ENCODE measurements at places on chromosomes 13 and 19.

DNA sequence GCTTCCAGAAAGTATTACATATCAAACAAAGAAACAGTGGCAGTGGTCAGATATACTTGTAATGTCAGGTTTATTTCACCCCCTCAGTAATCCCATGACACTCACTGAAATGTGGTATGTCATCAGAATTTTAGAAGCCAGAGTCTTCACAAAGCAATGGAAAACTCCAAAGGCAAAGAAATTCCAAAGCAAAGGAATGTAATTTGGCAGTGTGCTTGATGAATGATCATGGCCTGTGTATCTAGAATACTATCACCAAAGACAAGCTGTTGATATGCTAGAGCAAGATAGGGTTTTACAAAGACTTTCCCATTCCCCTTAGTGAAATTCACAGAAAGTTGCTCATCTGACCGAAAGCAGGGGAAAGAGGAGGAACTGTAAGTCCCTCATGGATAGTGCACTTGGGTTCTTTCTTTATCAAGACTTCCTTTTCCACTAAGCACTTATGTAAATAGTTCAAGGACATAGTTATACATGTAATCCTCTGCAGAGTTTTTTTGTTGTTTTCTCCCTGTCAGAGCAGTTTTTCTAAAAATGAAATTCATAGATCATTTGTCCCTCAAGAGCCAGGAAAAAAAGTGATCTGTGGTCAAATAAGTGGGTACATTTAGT is 243.4 kb downstream of the NHLRC3 start:
- DNase-seq: no peak

GRCh38 chr13:42925626-42926025 is 66.4 kb downstream of the EPSTI1 start:
- no peak for DNase-seq

DNA sequence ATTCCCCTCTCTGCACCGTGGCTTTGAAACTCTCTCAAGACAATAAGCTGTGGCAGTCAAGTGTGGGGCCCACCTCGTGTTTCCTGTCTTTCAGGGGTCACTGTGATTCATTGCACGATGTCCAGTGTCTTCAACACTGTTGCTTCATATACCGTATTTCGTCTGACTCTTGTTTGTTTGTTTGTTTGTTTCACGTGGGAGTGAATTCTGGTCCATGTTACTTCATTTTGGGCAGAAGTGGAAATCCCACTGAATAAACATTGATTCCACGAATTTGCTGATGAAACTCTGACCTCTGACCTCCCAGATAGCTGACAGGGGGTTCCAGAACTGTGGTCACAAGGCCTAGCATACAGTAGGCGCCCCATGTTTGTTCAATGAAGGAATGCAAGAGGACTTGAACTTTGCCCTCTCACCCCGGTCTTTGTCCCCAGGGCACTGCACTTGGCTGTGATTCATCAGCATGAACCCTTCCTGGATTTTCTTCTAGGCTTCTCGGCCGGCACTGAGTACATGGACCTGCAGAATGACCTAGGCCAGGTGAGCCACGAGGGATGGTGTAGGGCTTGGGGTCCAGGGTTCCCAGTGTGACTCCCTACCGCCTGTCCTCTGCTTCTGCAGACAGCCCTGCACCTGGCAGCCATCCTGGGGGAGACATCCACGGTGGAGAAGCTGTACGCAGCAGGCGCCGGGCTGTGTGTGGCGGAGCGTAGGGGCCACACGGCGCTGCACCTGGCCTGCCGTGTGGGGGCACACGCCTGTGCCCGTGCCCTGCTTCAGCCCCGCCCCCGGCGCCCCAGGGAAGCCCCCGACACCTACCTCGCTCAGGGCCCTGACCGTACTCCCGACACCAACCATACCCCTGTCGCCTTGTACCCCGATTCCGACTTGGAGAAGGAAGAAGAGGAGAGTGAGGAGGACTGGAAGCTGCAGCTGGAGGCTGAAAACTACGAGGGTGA is 5.1 kb downstream of the NFKBIB start:
- DNase-seq: no peak

DNA sequence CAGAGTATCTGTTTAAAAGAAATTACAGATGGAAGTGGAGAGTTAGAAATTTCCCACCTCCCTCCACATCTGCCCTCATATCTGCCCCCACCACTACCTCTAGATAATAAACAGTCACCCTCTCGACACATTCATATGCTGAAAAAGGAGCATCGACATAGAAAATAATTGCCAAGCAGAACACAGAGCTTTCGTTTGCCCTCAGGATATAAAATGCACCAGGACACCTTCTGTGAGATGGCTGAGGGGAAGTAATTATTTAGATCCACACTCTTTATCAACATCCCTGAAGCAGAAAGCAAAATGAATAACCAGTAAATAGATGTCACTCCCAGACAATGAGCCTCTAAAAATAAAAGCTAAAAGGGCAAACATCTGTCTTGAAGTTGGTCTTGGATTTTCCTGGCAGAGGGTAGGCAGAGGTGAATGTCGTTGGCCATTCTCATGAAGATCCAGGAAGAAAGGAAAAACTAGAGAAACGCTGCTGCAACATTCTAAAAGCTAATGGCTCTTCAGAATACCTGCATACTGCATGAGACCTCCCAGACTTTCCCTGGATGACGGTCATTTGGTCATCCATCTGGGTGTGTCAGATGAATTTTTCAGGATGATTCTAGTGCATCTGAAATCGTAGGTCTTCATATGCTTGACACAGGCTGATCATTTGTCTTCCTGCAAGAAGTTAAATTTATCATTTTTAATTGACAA is 527.5 kb downstream of the RFC3 start:
- no peak for DNase-seq

DNA sequence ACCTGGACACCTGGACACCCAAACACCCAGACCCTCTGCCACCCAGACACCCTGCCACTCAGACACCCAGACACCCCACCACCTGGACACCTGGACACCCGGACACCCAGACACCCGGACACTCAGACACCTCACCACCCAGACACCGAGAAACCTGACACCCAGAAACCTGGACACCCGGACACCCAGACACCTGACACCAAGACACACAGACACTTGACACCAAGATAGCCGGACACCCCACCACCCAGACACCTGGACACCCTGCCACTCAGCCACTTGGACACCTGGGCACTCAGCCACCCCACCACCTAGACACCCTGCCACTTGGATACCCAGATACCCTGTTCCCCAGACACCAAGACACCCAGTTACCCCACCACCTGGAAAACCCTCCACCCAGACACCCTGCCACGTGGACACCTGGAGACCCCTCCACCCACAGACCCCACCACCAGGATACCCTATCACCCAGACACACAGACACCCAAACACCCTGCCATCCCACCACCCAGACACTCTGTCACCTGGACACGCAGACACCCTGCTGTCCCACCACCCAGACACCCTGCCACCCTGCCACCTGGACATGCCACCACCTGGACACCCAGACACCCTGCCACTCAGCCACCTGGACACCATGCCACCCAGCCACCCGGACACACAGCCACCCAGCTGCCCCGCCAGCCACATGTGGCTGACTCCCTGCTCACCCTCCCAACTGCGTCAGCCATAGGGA is 17.4 kb downstream of the C19orf12 start:
- DNase-seq: no peak

GRCh38 chr19:3071768-3072167 is 9.5 kb upstream of the TLE5 start:
- no peak for DNase-seq

DNA sequence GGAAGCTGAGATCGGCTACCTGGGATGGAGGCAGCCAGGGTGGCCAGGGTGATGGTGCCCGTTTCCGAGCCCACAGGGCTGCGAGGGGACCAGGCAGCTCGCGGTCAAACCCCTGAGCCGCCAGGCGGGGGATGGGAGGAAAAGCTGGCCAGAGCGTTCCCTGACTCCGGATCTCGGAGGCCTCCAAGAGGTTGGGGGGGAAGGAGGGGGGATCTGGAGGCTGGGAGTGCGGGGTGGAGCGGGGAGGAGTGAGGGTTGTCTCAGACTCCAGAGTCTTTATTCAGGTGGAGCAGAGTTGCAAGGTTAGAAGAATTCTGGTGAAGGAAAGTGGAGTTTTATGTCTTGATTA is 1.1 kb downstream of the CACNG7 start:
- no peak for DNase-seq

DNA sequence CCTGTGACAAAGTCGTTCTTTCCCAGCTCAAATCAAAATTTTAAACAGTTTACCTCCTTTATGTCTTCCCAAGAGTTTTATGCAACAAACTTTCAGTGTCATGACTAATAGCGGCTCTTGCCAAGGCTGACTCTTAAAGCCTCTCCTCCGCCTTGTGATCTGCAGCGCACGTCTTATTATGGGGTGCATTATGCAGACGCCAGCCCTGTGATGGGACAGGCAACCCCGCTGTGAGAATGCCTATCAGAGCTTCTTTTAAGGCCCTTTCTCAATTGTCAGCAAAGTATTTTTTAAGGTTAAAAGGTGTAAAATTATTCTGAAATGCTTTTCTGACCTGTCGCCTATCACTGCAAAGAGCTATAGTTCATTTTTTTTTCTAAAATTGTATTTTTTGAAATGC is 152.8 kb downstream of the SOX1 start:
- no peak for DNase-seq

- DNase-seq: no peak
Observed at GRCh38 chr13:50955241-50955640, 45.6 kb downstream of the RNASEH2B start.

GRCh38 chr19:12946092-12946721 is 545 bp downstream of the RAD23A start:
- DNase-seq: peak; percentile 80

DNA sequence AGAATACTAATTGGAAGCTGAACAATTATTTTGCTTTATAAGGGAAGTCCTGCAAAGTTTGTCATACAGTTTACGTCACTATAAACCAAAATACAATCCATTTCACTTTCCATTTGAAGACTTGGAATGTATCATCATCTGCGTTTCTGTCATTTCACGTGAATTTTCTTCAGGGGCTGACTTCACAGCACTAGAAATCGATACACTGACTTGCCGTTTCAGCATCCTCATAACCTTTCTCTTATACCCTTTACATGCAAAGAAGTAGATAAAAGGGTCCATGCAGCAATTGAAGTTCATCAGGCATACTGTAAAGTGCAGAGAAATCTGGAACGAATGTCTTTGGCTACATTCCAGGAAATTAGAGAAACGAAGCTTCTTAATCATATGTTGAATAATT is 12.2 kb downstream of the GPR183 start:
- no peak for DNase-seq

GRCh38 chr13:113152984-113153809 is 5.3 kb upstream of the PROZ start:
- peak; percentile 24 for DNase-seq

DNA sequence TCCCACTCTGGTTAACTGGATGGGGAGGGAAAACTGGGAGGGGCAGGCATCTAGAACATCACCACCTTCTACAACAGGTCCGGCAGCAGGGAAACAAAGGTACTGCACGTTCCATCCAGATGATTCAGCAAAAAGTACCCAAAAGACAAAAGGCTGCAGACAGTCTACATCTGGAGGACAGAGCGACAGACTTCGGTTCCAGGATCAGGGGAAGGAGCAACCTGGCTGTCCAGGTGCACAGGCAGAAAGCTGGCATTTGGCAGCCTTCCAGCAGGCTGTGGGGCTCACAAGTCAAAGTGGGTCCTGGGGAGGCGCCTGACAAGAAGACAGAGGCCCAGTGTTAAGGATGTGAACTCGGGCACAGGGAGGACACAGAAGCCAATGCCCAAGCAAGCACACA is 202.9 kb downstream of the SUCLA2 start:
- DNase-seq: no peak

- no peak for DNase-seq
Observed at GRCh38 chr19:35220315-35220921, 8.1 kb downstream of the FAM187B start.

- DNase-seq: no peak
Observed at GRCh38 chr13:71461892-71462291, 405.1 kb downstream of the DACH1 start.

GRCh38 chr13:50415428-50415827 is 400.2 kb downstream of the KCNRG start:
- peak; percentile 16 for DNase-seq

DNA sequence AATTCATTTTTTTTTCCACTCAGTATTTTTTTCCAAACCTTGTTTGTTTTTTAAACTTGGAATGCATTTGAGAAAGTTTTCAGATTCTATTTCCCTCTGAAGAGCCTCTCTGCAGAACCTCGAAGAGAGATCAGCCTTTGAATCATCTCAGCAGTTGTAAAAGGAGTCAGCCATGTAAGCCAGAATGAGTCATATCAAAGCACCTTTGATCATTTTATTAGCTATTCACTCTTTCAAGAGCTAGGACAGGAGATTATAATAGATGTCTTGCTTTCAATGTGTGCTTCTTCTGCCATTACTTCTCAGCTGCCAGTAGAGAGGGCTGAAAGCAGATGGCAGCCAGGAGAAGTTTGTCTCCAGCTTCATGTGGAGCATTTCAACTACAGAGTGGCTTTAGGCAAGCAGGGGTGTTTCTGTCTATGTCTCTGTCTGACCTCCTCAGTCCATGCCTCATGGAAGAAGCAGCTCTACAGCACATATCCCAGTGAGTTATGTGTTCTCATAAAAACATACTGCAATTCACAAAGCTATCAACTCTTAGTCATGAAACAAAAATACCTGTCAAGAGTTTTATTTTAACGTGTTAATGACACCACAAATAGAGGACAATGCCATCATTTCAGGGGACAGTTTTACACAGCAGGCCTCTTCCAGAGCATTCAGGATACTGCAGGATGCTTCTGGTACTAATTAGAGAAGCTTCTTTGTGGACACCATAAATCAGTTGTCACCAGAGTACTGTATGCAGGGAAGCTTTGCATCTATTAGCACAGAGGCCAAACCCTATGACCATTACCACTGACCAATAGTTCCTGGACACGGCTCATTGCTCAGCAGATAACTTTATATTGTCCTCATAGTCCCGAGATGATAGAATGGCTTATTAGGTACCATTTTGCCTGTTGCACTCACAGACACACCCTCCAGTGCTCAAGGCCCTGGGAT is 94.3 kb downstream of the NHLRC3 start:
- DNase-seq: peak; percentile 18

GRCh38 chr19:4929186-4929585 is 19.9 kb downstream of the UHRF1 start:
- DNase-seq: no peak

GRCh38 chr19:35125270-35125717 is 9.6 kb downstream of the LGI4 start:
- DNase-seq: no peak
